ENCODE measurements at places on chromosomes 1 and 21.

- DNase-seq, result no peak
These were observed 31.5 kb downstream of the PADI4 start for GRCh38 chr1:17339521-17339920.

DNA sequence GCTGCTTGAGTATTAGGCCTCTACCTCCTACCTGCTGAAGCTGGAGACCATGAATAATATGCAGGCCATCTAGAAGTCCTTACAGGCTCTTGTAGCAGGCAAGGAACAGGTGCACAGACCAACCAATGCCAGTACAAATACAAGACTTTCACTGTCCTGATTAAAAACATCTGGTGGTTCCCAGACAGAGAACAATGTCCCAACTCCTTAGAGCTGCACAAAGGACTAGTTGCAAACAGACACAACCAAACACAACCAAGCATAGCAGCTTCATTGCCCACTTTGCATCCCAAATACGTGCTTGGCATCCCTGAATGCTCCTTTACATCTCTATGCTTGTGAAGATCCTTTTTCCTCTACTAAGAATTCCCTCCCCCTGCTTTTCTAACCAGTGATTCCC, 98.1 kb upstream of the CXADR start:
- DNase-seq, result no peak

DNA sequence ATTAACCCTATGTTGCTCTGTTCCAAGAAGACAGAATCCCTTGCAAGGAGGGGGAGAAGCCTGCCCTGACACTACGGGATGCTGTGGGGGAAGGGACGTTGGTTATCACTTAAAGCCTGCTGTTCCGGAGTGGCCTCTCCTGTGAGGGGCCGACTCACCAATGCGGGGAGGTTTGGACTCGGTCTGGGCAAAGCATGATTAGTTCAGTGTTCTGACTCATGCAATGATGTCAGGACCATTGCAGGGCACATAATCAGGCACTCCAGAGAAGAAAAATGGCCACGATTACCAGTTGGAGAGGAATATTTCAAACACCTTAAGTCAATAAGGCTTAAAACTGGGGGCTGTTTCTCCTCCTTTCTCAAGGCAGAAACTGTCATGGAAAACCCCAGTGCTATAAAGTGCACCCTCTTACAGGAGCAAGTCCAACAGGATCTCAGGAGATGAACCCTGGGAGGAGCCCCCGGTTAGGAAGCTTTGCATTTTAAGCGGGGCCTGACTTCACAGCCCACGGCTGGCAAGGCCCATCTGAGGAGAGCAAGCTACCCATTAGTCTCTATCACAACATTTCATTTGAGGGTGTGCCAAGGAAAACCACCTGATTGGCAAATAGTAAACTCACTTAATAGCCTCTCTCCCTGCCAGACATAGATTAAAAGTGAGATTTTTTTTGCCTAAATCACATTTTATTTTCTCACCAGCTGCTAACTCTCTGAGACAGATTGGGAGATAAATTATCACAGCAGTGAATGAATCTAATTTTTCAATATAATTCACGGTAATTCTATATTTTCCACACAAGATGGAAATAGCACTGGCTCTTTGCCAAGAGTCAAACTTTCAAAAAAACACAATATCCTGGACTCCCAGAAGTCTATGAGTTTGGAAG, 202.5 kb downstream of the C1orf94 start:
- DNase-seq, result no peak

DNA sequence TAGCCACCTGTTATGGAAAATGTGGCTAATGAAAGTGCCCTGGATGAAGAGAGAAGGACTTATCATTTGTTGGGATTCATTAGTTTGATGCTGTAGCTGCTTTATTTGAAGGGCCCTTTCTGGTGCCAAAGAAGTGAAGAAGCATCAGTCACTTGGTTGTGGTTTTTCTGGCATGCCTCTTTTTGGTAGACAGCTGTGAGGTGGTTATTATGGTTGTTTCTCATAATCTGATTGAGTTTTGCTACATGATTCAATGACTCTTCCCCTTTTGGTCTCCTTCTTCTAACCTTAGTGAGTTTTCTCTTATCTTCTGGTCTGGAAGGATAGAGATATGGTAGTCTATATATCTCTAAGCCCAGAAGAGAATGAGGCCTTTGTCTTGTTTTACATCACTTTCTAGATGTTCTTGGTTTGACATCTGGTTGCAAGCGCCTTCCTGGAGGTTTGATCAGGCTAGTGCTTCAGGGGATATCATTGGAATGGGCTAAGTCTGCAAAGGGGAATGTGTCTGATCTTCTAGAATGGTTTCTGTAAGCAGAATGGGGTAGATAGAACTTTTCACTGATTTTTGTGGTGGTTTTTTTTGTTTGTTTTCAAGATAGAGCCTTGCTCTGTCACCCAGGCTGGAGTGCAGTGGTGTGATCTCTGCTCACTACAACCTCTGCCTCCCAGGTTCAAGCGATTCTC, 26.0 kb downstream of the ARID1A start:
- no peak for DNase-seq

DNA sequence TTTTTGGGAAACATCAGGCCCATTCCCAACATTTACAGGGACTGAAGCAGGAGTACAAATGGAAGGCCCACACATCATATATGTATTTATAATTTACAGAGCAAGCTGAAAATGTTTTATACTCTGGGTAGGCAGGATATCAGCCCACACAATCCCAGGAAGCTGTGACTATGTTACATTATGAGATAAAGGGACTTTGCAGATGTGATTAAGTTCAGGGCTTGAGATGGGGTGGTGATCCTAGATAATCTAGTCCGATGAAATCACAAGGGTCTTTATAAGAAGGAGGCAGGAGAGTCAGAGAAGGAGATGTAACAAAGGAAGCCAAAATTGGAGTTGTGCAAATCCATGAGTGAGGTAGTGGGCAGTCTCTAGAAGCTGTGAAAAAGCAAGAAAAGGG, 160.5 kb downstream of the PDE4B start:
- no peak for DNase-seq

DNA sequence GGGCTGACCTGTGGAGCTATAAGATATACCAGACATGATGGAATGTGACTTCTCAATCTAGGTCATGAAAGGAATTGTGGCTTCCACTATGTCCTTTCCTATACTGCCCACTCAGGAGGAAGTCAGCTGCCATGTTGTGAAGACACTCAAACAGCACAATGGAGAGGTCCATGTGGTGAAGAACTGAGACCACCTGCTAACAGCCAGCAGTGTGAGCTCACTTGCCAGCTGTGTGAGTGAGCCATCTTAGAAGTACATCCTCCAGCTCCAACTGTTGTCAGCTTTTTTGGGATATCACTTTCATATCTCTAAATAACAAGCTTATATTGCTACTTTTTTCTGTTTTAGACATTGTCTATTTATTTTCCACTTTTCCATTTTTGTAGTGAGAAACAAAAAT, 29.7 kb downstream of the OLFML3 start:
- no peak for DNase-seq

- no peak for DNase-seq
These were observed 541.2 kb downstream of the PTPRU start for GRCh38 chr1:29777522-29777921.

GRCh38 chr1:240487493-240487892, 124.5 kb downstream of the GREM2 start:
- no peak for DNase-seq

- no peak for DNase-seq
These were observed 315.7 kb downstream of the TPR start for GRCh38 chr1:186059311-186059710.

GRCh38 chr1:41700986-41701535, 216.6 kb upstream of the EDN2 start:
- no peak for DNase-seq

GRCh38 chr1:10969267-10969970, 43.0 kb upstream of the TARDBP start:
- DNase-seq, result no peak

GRCh38 chr1:175630076-175630475, 113.3 kb downstream of the TNR start:
- DNase-seq, result no peak

DNA sequence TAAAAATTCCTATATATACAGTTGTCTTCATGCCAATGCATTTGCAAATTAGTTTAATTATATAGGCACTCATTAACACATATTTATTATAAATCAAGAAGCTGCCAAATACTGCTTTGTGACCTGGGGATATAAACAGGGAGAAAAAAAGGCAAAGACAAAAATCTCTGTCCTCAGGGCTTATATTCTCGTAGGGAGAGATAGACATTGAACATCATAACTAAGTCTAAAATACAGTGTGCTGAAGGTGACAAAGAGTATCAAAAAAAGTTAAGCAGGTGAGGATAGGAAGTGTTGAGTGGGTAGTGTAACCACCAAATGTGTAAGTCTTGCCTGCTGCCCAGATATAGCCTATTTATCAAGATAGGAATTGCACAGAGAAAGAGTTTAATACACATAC, 40.7 kb upstream of the LYPLAL1 start:
- DNase-seq, result no peak

GRCh38 chr1:156152628-156153027, 757 bp upstream of the SEMA4A start:
- no peak for DNase-seq

- no peak for DNase-seq
These were observed 116.1 kb downstream of the DENND1B start for GRCh38 chr1:197659171-197659570.

GRCh38 chr1:221756830-221757551, 15.1 kb upstream of the DUSP10 start:
- DNase-seq, result no peak

- no peak for DNase-seq
These were observed 61.0 kb downstream of the TIAM1 start for GRCh38 chr21:31283025-31283424.

DNA sequence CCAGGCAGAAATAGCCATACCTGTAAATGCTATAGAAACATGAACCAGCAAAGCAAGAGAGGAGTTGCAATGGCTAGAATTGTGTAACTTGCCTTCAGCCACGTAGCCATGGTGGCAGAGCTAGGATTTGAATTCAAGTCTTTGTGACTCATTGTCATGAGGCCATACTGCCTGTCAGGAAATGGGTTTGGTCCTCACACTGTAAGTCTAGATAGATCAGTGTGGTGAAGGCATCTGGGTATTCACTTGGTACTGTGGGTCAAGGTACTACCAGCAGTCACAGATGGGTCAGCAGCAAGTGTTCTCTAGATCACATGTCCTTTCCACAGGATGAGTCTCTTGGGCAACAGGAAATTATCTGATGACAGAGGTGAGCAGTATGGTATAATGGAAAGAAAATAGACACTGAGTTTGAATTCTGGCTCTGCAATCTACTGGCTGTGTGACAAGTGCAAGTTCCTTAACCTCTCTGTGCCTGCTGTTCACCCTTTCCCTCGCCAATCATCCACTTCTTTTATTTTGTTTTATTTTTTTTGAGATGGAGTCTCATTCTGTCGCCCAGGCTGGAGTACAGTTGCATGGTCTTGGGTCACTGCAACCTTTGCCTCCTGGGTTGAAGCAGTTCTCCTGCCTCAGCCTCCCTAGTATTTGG, 36.9 kb downstream of the FGGY start:
- no peak for DNase-seq

- no peak for DNase-seq
These were observed 23.5 kb downstream of the UBE2T start for GRCh38 chr1:202317941-202318925.

DNA sequence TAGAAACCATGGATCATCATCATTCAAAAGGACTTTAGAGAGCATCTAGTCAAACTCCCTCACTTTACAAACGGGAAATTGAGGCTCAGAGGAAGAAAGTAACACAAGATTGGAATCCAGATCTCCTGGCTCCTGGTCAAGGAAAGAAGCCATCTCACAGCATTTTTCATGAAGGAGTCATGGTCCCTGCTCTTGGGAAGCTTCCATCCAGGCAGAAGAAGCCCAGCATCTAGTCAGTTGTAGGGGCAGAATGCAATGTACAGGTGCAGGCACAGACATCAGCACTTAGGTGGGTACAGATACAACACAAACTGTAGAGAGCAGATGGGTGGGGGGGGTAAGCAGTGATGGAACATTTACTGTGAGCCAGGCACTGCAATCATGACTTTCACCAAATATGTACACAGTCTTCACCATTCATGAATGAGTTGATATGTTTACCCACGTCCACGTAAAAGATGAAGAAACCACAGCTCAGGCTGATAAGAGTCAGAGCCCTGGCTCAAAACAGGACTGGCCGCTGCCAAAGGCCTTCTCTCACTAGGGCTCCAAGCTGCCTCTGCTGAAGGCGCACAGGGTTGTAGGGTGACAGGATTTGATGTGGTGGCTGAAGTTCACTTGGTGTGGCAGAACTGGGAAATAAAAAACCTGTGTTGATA, 44.0 kb downstream of the OPTC start:
- DNase-seq, result no peak

DNA sequence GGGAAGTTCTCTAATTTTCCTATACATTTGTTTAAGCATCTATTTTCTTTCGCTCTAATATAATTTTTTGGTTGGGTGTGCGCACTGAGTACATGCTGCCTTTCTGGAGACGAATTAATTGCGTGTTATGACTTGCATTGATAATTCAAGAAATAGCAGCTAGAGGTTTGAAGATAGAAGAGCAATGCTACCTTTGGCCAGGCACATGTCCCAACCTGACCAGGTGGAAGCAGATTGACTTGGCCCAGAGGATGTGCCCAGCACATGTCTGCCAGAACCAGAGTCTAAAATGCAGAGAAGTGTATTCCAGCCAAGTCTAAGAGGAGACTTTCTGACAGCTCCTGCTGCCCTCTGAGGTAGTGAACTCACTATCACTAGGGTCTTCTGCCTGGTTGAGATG, 114.3 kb downstream of the SLC35F3 start:
- DNase-seq, result no peak

DNA sequence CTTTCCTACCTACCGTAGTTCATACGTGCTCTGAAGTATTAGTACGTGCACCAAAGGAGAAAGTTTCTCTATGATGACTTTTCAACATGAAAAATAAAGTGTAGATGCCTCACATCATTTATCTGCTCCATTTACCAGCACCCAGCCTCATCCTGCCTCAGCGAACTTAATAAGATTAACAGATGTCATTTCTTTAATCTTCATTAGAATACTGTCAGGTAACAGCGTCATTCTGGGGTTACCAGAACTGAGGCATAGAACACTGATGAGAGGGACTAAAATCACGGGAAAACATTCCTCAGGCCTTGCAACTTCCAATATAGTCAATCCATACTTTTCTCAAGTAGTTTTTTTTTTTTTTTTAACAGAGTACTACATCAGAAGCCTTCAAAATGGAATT, 43.2 kb upstream of the DISC1 start:
- no peak for DNase-seq

DNA sequence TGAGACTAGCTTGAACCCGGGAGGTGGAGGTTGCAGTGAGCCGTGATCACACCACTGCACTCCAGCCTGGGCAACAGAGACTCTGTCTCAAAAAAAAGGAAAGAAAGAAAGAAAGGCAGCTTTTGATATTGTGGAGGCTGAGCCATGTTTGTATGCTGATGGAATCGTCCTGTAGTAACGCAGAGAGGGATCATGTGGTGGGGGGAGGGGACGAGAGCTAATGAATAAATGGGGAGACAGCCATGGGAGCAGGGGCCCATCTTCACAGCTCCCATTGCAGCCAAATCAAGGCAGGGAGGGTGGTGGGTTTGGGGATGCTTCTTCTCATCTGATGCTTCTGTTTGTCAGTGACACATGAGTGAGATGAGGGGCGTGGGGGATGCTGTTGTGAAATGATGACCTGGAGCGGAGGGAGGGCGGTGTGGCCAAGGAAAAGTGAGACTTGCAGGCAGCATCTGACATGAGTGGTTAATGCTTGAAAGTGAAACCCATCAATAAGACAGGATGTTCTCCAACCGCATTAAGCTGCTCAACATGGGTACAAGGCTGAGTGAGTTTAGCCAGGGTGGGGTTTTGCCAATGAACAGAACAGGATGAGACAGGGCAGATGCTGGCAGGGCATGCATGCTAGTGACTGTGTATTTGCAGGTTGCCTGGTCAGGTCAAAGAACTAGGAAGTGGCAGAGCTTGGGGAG, 16.7 kb downstream of the SPATA21 start:
- DNase-seq, result no peak

GRCh38 chr1:206886831-206887230, 10.4 kb upstream of the IL24 start:
- no peak for DNase-seq

Data from right forelimb (tissue), 1 donor.